GM12865 (cell line): ENCODE measurements at places on chromosomes 3 and 15.

DNA sequence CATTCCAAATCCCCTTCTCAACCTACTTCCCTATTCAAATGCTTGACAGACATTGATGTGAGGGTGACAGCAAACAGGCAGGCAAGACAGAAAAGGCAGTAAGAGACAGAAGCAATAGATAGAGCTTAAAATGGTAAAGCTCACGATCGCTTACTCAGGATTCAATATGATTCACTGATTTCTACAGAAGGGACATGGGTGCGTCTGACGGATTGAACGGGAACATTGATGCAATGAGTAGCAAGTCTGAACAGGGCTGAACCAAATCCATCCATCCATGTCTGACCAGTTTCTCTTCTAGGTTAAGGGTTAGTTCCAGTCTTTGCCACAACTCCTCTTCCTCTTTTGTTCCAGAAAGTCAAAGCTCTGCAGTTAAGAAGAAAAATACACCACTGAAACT lies 35.1 kb downstream of the P2RY1 start:
- peak; percentile 24 for DNase-seq

DNA sequence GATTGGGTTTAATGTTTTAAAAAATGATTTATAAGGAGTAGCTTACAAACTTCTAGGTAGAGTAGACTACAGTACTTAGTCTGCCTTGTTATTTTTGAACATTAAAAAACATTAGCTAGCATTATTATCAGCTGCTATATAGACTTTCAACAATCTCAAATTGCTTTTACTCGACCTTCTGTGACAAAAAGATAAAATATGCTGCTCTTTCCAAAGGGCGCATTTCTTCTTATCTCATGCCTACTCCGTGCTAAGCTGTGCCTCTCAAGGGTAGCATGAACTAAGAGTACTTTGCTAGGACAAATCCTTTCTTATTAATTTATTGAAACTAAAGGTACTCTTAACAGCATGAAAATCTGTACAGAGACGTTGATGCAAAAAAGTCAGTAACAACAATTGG lies 71.3 kb downstream of the SPRED1 start:
- no peak for DNase-seq

DNA sequence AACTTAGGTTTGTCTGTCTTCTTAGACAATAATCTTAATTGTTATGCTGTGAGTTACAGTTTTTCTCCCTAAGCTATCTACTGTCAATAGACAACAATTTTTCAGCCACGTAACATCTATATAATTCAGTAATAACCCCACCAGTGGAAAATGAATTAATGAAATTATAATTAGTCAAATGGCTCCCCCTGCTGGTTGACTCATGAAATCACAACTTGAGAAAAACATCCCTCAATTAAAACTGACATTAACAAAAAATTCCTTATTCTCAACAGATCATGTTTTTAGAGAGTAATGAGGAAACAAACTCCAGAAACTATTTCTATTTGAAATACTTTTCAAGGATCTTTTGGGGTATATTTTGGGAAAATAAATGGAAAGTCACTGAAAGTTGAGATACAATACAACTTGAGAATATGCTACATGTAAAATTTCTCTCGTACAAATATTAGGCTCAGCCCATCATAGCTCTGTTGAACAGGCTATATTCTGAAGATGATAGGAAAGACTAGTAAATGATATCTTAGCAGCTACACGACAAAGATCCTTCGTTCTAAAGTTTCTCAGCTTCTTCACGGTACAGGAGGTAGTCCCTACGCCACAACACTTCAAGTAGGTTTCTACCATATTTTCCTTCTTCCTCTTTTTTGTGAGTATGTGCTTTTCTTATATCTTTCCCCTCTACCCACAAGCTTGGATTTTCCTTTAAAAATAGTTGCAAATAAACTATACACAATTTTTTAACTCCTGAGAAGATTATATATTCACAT lies 20.7 kb downstream of the PPP1R2 start:
- DNase-seq: peak; percentile 42

- DNase-seq: no peak
Observed at GRCh38 chr3:170098753-170099152, 61.0 kb downstream of the GPR160 start.

GRCh38 chr15:101609742-101610610 lies 42.2 kb downstream of the TM2D3 start:
- no peak for DNase-seq

DNA sequence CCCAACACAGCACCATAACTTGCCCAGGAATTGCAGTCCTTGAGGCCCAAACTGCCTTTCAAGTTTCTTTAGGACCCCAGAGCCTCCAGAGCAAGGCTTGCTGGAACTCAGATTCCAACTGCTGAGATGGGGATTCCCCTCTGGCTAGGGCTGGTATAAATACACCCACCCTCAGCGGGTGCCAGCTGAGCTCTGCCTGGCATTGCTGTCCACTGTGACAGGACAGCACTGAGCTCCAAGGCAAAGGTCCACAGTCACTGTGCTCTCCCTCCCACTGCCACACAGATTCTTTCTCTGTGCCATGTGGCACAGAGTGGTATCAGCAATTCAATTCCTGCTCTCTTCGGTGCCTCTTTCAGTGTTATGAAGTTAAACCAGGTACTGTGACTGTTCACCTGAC lies 304.2 kb upstream of the LMCD1 start:
- no peak for DNase-seq

DNA sequence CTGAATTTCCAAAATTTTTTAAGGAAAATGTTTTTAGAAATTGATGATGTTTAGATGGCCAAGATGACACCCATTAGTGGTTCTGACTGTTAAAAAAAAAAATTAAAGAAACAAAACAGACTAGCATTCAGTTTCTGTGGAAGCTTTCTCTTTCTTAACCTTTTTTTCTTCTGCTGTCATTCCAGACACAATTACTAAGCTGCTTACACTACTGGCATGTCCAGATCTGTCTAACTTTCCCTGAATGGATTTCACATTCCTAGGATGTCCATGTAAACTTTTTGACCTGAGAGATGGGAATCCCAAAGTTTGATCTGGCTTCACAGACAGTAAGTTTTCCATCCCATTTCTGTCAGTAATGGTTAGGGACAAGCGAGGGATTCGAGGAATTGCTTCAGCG lies 10.3 kb upstream of the MTMR10 start:
- no peak for DNase-seq

DNA sequence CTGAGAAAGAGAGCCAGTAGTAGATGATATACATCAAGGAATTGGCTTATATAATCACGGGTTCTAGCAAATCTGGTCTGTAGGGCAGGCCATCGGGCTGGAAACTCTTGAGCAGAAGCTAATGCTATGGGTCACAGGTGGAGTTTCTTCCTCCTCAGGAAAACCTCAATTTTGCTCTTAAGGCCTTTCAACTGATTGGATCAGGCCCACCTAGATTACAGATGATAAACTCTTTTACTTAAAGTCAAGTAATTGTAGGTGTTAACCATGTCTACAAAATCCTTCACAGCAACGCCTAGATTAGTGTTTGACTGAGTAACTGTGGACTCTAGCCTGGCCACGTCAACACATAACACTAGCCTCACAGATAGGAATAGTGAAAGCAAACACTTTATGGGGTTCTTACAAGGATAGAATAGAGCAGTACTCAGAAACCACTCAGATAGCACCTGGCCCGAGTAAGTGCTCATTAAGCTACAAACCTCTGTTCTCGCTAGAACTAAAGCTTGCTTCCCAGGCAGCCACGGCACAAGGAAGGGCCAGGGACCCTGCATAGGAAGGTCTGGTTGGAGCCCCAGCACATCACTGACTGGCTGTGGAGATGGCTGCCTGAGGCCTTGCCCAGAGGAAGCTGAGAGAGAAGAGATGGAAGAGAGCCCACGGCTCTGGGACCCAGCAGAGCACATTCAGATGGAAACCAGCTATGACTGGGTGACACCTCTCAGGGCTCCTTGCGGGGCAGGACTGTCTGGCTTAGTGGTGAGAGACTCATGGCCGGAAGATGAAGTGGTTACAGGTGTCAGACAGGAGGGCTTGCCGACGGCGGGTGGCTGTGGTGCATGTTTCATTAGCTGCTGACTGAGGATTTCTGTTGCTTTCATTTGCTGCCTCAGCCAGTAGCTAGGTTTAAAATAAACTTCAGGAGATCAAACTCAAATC lies 202.5 kb upstream of the TLE3 start:
- peak; percentile 94 for DNase-seq

- no peak for DNase-seq
Observed at GRCh38 chr3:69226071-69226470, 103.7 kb upstream of the LMOD3 start.

GRCh38 chr3:14480207-14481017 lies 59.7 kb downstream of the GRIP2 start:
- DNase-seq: no peak

GRCh38 chr3:4712109-4712508 lies 219.0 kb downstream of the ITPR1 start:
- no peak for DNase-seq

- no peak for DNase-seq
Observed at GRCh38 chr15:33198541-33198940, 4.0 kb upstream of the FMN1 start.

- no peak for DNase-seq
Observed at GRCh38 chr3:148718982-148719862, 21.5 kb downstream of the AGTR1 start.

- no peak for DNase-seq
Observed at GRCh38 chr3:185559706-185560090, 7.3 kb upstream of the LIPH start.

DNA sequence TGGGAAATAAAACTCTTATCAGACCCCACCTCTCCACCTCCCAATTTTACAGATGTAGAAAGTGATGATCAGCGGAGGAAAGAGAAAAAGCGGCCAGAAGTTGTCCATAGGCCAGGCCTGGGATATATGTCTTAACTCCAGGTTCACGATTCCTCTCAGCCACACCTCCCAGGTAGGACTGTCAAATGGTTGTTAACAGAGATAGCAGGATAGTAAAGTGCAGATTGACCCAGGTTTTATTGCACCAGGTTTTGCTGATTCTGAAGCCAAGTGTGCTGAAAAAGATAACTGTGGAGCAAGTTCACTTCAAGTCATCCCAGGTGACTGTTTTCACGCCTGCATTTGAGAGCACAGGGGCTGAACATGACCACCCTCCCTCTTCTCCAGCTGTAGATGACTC lies 36.1 kb downstream of the LSM3 start:
- DNase-seq: no peak

DNA sequence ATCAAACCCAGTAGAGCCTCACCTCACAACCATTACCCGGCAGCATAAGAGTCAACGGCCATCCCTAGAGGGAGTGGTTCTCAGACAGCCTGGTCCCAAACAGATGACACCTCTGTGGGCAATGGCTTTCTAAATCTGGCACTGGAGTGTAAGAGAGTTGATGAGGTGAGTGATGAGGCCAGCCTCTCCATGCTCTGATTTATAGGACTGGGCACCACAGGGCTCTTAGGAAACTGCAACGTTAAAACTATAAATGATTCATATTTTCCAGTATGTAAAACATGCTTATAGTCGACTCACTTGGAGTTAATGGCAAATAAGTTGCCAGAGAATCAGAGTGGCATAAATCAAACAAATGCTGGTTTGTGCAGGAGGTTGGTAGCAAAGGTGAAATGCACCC lies 187.7 kb downstream of the GREM1 start:
- no peak for DNase-seq

DNA sequence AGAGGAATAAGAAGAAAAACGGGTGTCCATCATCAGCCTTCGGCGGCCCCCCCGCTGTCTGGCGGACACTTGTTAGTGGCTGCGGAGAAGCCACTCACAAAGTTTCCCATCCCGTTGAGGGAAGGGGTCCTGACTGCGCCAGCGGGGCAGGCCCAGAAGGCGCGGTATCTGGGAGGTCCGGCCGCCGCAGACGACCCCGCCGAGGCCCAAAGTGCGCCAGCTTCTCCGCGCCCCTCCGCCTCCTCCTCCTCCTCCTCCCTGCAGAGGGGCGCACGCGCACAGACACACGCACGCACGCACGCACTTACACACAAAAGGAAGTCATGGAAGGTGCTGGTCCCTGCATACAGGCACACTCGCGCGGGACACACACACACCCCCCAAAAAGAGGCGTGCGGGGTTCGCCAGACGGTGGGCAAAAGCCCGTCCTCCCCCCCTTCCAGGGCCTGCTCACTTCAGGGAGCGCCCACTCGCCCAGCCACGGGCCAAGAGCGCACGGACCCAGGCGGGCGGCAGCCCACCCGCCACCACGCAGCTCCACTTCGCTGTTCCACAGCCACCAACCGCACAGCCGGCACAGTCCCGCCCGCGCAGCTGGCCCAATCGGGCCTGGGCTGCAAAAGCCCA lies 18.0 kb downstream of the ZNF148 start:
- peak; percentile 54 for DNase-seq

GRCh38 chr15:81520480-81520879 lies 146.5 kb upstream of the TMC3 start:
- no peak for DNase-seq

- DNase-seq: no peak
Observed at GRCh38 chr15:47570881-47571640, 146.2 kb upstream of the SEMA6D start.

DNA sequence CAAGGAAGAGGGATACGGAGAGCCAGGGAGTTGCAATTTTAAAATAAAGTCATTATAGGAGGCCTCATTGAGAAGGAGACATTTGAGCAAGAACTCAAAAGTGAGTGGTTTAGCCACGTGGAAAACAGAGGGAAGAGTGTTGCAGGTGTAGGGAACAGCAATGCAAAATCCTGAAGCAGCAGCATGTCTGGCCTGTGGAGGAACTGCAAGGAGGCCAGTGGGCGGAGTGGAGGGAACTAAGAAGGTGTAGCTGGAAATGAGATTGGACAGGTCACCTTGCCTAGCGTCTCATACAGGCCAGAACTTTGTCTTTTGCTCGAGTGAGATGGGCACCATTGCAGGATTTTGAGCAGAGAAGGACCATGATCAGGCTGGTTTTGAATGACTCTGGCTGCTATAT lies 34.9 kb downstream of the SAXO2 start:
- no peak for DNase-seq

GRCh38 chr3:94693997-94694640 lies 631.3 kb downstream of the NSUN3 start:
- DNase-seq: no peak

GRCh38 chr15:95869920-95870319 lies 460.6 kb upstream of the NR2F2 start:
- DNase-seq: peak; percentile 30

DNA sequence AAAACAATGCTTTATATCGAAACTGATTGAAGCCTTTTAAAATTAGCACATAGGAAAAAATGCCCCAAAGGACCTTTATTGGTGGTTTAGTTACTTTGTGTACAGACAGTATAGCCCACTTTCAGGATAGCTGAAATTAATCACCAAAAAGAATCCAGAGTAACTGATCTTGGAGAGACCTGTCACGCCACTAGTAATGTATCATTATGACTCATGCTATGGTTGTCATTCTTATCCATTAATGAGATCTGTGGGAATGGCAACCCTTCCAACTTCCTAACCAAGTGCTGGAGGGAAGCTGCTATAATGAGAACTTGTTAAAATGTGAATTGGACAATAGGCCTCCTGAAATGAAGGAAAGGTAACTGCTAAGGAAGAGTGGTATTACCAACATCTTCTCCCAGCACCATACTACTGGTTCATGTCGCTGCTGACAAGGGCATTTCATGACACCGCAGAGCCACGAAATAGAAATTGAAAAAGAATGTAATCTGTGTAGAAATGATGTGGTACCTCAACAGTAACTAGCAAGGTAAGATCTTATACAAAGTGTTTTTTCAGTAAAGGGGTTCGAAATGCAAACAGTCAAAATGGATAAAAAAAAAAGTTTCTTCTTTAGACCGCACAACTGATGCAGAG lies 7.1 kb upstream of the EMC4 start:
- no peak for DNase-seq

GRCh38 chr15:32669896-32670611 lies 28.5 kb downstream of the SCG5 start:
- DNase-seq: no peak

GRCh38 chr15:99282121-99282520 lies 30.8 kb downstream of the LRRC28 start:
- no peak for DNase-seq
